ENCODE measurements at places on chromosomes 1 and 21.

DNA sequence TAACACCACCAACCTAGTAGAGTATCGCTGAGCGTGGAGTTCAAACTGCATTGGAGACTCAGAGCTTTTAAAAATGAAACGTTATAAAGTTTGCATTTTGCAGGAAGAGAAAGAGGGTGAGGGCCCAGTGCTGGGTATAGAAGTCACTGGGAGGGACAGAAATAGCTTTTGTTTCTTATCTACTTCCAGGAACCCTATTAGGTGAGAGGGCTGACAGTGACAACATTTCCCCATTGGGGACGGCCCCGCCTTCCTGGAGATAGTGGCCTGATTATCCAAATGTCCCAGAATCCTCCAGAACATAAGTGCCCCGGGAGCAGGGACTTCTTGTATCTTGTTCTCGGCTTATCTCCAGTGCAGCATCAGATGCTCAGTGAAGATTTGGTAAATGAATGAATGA lies 574.9 kb downstream of the PTPRU start:
- no peak for DNase-seq

DNA sequence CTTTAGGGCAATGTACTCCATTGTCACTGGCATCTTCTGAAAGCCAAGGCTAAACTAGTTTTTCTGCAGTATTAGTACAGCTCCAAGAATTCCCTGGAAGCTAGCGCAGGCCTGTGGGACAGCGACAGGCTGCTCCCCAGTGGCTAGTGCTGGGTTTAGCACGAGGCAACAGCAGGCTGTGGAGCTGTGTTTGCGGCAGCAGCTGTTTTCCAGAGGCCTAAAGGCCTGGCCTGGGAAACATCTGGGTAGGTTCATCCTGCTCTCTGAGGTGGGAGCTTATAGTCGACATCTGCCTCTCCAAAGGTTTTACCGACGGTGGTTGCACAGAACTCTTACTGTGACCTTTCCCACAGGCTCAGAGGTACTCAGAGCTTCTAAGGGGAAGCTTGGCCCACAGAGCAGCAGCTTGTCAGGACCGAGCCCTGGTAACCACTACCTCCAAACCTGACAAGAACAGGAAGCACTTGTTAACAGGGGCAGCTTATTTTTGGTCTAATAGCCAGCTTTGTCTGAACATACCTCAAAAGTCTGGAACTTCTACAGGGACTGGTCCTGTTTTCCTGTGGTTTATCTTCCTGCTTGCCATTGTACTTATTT lies 17.2 kb downstream of the CC2D1B start:
- no peak for DNase-seq

- no peak for DNase-seq
These were observed 174.6 kb downstream of the KCNK2 start for GRCh38 chr1:215256936-215257679.

DNA sequence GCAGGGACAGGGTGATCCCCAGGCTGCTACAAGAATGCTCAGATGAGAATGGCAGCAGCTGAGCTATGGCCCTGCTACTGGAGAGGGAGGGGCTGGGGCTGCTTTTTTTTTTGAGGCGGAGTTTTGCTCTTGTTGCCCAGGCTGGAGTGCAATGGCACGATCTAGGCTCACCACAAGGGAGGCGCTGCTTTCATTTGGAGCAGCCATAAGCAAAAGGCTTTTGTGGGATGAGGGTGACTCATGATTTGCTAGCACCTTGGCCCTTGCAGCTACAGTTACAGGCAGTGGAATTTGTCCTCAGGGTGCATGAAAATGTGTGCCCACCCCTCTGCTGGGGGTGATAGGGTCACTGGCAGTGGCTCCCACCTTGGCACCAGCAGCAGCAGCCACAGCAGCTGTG lies 32.4 kb upstream of the CYP4A22 start:
- DNase-seq: no peak

Measured in CD4-positive, alpha-beta T cell treated with Interleukin-2 at 100 ng/mL for 4 hours (primary cell).